ENCODE measurements at places on chromosomes 5 and 9.

GRCh38 chr5:141040093-141040770 is 10.9 kb upstream of the PCDHB1 start:
- DNase-seq: no peak

- no peak for DNase-seq
Measured at GRCh38 chr5:178672630-178673029, 45.8 kb upstream of the CLK4 start.

DNA sequence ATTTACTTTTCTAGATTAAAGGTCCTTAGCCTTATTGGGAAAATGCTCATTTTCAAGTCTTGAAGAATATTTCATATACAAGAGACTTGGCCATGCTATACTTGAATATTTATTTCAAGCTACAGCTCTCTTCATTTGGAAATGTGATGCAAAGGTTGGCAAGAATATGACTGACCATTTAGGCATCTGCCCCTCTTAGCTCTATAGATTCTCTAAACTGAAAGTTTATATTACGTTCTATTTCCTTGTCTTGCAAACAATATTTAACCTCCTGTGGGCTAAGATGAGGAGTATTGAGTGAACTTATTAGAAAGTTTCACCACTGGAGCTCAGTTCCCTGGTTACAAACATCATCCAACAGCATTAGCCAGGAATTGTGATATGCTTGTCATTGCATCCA is 593.1 kb downstream of the MAT2B start:
- no peak for DNase-seq

- DNase-seq: no peak
Measured at GRCh38 chr5:40842351-40842750, 1.2 kb downstream of the CARD6 start.

DNA sequence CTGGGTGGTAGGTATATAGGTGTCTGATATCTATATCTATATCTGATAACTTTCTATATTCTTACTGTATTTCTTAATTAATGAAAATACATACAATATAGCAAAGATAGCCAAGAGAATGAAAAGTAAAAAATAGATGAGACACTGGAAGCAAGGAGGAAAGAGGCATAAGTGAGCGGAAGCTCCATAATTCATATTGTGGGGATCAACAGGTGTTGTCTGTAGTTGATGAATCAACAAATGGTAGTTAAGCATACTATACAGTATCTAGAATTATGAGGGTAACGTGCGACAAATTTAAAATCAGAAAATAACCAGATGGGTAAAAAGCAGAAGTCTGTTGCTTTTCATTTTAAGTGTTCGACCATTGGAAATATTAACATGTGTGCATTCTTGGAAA is 7.1 kb downstream of the SPTLC1 start:
- no peak for DNase-seq

DNA sequence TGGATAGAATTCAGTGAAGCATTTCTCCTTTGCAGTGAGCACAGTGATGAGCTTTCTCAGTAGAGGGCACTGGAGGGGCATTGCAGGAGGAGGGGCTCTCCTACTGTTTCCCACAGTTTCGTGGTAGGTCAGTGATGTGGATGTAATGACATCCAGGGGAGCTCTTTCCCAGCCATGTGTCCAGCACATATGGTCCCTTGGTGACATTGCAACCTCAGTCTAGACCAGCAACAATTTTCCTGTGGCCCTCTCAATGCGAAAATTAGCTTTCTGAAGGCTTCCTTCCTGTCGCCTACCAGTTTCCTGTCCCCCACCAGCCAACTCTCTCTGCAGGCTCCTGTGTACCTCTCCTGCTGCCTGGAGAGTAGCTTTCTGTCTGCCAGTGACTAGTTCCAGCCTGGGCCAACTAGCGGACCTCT is 6.9 kb upstream of the PDCL start:
- peak; percentile 73 for DNase-seq

Data from Kasumi-1 (cell line).